ENCODE measurements at places on chromosomes 6 and 20.
A peak's percentile ranks its signal among the peaks of the same experiment; 100 is the strongest.

- DNase-seq: no peak
These were observed 68.7 kb downstream of the PLAGL1 start for GRCh38 chr6:143939364-143939763.

GRCh38 chr6:106162921-106163320, 76.8 kb downstream of the PRDM1 start:
- DNase-seq: no peak

- DNase-seq: no peak
These were observed 2.6 kb downstream of the SRSF6 start for GRCh38 chr20:43460172-43460829.

- no peak for DNase-seq
These were observed 55.4 kb upstream of the MOXD1 start for GRCh38 chr6:132456700-132457143.

DNA sequence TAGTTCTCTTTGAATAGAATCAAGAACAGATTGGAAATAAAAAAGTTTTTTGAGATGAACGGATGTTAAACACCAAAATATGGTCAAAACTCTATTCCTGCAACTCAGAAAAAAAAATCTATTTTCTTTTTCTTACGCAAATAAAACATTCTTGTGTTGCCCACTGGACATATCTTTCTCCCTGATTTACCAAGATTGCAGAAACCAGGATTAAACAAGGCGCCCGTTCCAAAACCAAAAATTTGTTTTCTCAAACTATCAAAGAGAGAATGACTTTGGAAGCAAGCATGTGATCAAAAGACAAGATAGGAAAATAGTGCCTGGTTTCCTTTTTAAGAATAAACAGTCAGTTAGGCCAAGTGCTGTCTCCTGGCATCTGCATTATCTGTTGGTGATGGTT, 273.1 kb downstream of the CLIC5 start:
- DNase-seq: no peak

GRCh38 chr20:888057-888456, 28.1 kb downstream of the ANGPT4 start:
- DNase-seq: no peak

- peak; percentile 88 for DNase-seq
These were observed 140.5 kb upstream of the CDYL start for GRCh38 chr6:4635666-4636065.

DNA sequence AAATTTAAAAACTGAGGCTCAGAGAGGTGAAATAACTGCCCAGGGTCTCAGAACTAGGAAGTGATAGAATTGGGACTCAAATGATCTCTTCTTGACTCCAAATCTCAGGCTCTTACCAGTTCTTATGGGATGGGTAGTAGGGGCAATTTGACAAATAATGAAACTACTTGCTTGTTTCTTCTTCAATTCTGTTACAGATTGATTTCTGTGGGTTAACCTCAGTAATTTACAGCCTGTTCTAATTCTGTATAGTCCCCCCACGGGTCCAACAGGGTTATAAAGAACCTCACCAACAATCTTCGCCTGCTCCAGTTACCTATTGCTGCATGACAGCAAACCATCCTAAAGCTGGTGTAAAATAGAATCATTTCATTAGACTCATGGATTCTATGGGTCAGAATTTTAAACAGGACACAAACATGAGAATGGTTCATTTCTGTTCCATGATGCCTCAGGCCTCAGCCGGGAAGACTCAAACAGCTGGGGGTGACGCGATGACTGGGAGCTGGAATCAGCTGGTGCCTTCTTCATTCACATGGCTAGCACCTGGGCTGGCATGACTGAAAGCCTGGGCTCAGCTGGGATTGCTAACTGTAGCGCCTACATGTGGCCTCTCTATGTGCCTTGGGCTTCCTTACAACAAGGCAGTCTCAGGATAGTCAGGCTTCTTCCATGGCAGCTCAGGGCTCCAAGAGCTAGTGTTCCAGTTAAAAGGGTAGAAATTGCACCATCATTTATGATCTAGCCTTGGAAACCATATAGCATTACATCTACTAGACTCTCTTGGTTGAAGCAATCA, 6.6 kb upstream of the WFDC2 start:
- DNase-seq: no peak

DNA sequence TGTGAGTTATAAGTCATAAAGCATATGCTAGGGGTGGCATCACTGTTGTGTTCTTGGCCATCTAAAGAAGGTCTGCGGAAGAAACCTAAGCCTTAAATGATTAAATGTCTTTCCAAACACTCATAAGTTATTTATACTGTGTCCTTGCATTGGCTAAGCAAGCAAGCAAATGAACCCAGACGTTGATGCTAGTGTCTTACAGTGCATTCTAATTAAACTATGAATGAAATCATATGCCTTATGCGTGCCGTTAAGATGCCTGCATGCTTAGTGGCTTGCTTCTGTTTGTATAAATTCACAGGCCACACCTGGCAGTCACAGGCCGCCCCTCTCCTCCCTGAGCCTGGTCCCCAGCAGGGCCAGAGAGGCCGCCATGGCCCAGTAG, 49.9 kb downstream of the RIN2 start:
- DNase-seq: no peak

- no peak for DNase-seq
These were observed 76.6 kb upstream of the PROKR2 start for GRCh38 chr20:5393218-5393870.

- DNase-seq: no peak
These were observed 710 bp downstream of the DYNLT1 start for GRCh38 chr6:158643836-158644230.

GRCh38 chr6:30781395-30781742, 37.0 kb upstream of the IER3 start:
- DNase-seq: no peak

DNA sequence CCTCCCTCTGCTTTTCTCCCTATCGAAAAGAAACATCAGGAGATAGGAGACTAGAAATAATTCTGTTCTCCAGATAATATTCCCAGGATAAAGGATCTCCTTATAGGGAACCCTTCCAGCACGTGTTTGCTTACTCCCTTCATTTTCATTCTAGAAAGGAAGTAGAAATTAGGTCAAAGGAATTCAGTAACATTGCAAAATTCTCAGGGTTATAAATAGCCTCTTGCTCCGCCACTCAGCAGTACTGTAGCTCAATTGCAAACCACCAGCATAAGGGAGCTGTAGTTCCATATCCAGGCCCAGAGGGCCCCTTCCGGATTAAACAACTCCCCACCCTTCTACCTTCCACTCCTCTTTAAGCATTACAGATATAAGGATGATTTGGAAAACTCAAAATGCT, 6.2 kb downstream of the ELMO2 start:
- DNase-seq: peak; percentile 79
